ENCODE measurements at places on chromosomes 12 and 14. TPM values are rescaled to one million over a fixed set of nuclear protein-coding genes. Genes with fewer than 3 reads are reported as not detected.

The KRT72 gene
- 2.0 TPM for polyA plus RNA-seq

The OR6S1 gene
- polyA plus RNA-seq = not detected

DNA sequence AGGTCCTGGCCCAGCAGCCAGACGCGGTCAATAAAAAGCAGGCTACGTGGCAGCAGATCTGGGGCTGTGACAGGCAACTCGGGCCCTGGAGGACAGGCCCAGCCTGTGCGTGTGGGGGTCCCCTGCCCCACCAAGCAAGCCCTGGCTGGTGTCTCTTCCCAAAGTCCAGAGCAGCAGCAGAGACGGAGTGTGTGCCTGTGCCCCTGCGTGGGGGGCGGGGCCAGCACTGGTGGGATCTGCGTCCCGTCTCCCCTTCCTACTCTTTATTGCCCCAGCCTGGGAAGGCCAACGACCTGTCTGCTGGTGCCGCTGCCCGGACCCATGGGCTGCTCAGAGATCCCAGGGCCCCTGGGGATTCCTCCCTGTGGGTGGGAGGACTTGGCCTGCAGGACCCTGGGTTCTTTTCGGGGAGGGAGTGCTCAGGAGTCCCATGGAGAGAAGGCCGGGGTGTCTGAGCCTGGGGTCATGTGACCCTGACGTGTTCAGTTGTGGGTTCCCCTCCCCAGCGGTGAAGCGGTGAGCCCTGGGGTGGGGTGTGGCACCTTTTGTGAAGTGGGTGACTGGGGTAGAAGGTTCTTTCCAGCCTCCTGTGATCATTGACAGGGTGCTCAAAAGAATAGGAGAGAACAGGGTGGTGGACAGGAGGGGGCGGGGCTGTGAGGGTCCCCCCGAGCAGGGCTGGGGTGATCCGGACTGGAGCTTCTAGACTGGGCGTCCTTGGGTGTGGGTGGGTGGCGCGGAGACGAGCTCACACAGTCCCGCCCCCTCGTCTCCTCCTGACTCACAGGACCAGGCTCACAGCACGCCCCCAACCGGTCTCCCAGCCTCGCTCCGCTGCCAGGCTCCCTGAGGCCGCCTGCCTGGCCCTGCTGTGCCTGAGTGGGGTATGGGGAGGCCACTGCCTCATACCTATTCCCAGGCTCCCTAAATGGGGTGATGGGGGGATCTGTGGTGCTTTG, 22.4 kb downstream of the ASPG start:
- DNase-seq = no peak

The VRTN gene
- polyA plus RNA-seq = 0.69 TPM
